ENCODE measurements at places on chromosomes 2 and 18.
A peak's percentile ranks its signal among the peaks of the same experiment; 100 is the strongest.

GRCh38 chr18:49241852-49242251, 218.6 kb downstream of the DYM start:
- DNase-seq = no peak

GRCh38 chr2:29119211-29119610, 4.0 kb downstream of the CLIP4 start:
- DNase-seq = no peak

GRCh38 chr2:71466301-71467179, 13.2 kb downstream of the DYSF start:
- no peak for DNase-seq

DNA sequence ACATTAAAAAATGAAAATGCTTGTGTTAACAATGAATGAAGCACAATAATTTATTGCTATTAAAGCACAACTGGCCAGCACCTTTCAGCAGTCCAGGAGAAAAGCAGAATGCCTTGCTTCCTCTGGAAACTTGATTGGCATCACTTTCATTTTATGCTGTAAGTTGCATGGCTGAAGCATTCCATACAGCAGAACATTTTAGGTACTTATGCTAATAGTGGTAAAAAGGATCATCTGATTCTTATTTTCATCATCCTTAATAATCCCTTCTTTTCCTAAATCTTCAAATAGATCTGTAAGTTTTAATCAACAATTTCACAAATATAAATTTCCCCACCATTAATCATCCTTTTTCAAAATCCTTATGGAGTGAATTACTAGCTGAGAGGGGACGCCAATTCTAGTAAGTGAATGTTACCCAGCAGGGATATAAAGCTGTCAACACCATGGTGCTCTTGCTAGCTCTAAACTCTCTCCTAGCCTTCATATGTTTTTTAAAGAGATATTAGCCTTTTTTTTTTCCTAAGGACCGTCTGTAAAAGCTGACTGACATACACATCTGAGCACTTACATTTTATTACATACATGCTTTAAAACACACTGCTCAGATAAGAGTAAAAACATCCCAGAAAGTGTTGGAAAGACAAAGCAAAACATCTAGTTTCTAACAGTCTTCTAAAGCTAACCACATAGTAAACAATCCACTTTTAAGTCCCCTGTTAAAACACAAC, 5.3 kb downstream of the SATB2 start:
- DNase-seq = no peak

DNA sequence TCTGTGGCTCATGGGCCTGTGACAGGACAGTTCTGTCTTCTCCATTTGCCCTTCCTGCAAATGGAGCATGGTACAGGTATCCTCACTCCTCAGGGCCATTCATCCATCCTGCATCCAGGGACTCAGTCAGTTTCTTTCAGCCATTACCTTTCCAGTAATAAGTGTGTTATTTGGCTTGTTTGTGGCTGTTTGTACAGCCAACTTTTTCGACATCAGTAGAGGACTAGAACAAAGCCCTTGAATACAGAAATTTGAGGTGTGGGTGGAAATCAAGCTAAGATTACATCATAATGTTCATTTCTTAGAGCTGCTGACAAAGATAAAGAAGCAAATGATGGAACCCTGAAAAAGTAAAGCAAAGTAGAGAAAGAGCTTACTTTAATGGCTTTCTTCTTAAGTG, 290.4 kb downstream of the PTPRM start:
- no peak for DNase-seq

- DNase-seq = no peak
These were observed 301.1 kb downstream of the ERBB4 start for GRCh38 chr2:212237350-212238095.

GRCh38 chr2:106059416-106060065, 134.6 kb downstream of the UXS1 start:
- no peak for DNase-seq

- DNase-seq = no peak
These were observed 28.6 kb upstream of the TDRD15 start for GRCh38 chr2:21095178-21095577.

GRCh38 chr2:81672516-81672915, 1368.0 kb upstream of the LRRTM1 start:
- DNase-seq = no peak

DNA sequence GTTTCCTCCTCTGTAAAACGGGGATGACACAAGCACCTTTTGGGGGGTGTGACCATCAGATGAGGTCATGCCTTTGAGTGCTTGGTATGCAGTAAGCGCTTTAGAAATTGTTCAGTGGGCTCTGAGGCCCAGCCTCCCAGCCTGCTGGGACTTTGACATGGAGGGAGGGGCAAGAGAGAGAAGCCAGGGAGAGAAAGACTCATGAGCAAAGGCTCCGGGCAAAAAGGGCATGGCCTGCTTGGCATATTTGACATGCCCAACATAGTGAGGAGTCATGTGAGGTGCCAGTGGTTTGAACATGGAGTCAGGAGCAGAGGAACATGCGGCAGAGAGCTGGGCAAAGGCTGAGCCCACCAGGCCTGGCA, 14.0 kb downstream of the TNS1 start:
- DNase-seq = no peak

GRCh38 chr2:41821167-41821566, 226.7 kb upstream of the PKDCC start:
- no peak for DNase-seq

GRCh38 chr2:237759176-237759575, 39.4 kb upstream of the RBM44 start:
- no peak for DNase-seq

- no peak for DNase-seq
These were observed 156.5 kb upstream of the LRATD1 start for GRCh38 chr2:14475994-14476393.

- DNase-seq = no peak
These were observed 25.8 kb downstream of the CAVIN2 start for GRCh38 chr2:191821078-191821477.

- no peak for DNase-seq
These were observed 269.7 kb upstream of the SLC8A1 start for GRCh38 chr2:40721595-40721994.

DNA sequence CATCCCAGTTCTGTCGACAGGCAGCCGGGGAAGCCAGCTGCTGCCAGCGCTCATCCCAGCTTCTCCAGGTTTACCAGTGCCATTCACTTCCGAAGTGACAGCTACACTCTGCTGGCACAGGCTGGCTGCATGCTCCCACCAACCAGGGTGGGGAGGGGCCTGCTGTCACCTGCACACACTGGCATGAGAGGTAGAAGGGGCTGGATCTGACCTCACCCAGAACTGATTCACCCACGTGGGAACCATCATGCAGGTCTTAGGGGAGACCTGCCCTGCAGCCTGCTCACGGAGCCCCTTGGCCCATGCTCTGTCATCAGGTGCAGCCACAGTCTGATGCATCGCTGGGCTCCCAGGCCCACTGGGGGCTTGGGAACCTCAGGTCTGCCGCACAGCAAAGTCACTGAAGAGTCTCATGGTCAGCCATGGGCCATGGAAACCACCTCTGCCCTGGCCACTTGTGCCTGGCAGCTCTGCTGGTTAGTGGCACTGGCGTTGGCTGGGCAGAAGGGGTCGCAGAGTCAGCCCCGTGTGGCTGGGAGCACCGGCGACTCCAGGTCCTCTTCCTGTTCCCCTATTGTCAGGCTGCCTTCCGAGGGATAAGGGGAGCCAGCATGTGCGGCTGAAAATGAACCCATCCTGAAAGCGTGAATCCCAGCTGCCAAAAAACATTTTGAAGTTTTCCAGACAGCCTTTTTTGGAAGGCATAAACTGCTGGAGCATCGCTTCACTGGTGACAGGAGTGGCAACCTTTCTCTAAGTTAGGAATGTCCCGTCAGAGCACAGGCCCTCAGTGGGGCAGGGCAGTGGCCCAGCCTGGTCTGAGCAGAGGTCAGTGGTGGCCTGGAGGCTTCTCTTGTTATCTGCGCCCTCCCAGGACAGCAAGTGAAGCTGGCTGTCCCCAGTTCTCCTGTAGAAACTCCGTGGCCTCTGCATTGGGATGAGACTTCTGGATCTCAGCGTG, 157.8 kb downstream of the SEPTIN10 start:
- DNase-seq = no peak

GRCh38 chr2:196166876-196167275, 4.5 kb downstream of the STK17B start:
- DNase-seq = no peak

DNA sequence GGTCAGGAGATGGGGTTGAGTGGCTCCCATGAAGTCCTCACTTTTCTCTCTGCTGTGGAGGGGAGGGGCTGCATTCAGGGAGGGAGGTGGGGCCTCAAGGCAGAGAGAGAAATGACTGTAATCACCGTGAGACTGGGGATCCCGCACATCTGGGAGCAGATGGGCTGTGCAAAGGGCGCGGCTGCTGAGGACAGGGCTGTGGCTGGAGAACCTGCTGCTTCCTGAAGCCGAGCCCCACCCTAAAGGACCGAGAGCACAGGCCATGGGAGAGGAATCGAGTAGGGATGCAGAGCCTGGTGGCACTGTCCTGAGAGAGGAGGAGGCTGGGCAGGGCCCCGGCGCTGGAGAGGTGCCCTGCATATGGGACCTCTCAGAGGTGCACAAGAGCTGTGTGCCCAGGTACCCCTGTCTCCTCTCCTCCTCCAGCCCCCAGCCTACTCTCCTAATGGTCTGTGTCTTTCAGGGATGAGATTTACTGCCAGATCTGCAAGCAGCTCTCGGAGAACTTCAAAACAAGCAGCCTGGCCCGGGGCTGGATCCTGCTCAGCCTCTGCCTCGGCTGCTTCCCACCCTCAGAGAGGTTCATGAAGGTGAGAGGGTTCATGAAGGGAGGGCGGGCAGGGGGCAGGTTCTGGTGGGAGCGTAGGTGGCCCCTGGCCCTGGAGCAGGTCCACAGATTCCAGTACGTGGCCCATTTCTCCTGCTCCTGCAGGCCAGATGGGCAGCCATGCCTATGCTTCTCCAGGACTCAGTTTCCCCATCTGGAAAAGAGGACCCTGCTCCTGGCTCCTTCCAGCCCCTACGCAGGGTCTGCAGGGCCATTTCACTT, 25.9 kb upstream of the GPR17 start:
- no peak for DNase-seq

DNA sequence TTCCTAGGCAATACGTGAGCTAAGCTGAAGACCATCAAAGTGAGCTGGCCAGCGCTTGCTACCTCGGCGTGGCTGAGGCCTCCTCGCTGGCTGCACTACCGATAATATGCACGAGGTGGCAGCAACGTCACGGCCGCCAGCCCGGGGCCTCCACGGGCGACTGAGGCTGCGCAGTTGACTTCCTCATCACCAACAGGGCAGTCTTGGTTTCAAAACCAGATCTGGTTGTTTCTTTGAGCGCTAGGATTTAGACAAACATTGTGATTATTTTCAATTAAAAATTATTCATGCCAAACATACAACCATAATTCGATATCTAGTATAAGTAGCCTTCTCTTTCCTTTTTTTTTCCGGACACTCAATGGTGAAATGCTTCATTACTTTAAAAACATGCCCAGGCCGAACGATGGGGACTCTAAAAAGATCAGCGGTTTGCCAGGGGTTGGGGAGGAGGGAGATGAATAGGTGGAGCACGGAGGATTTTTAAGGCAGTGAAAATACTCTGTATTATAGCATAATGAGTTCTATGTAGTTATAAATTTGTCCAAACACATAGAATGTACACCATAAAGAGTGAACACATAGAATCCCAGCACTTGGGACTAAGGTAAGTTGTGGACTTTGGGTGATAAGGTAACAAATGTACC, 52.0 kb downstream of the CYBRD1 start:
- peak; percentile 50 for DNase-seq

DNA sequence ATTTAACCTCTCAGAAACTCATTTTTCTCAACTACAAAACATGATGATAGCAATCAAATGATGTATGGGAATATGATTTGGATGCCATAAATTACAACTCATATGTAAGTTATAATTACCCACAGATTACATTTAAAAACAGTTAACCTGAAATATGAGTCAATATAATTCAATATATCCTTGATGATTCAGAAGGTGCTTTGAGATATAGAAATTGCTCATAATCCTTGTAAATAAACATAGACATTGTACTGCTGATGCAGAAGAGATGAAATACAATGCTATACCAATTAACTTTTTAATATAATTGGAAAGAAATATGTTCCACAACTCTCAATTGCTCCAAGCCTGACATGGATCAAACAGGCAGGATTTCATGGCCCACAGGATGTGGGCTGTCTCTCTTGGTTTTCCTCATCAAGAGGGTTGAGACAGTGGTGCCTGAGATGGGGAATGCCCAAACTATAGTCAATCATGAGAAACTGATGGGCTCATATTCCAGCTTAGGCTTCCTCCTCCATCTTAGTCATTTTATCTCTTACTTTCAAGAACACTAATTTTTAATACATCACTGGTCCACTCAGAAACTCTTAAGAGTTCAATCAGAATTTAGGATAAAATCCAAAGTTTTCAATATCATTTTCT, 49.4 kb downstream of the NCKAP5 start:
- no peak for DNase-seq

GRCh38 chr2:145736871-145737270, 1217.0 kb upstream of the ZEB2 start:
- no peak for DNase-seq

GRCh38 chr2:140067661-140068060, 1287.5 kb upstream of the NXPH2 start:
- no peak for DNase-seq

DNA sequence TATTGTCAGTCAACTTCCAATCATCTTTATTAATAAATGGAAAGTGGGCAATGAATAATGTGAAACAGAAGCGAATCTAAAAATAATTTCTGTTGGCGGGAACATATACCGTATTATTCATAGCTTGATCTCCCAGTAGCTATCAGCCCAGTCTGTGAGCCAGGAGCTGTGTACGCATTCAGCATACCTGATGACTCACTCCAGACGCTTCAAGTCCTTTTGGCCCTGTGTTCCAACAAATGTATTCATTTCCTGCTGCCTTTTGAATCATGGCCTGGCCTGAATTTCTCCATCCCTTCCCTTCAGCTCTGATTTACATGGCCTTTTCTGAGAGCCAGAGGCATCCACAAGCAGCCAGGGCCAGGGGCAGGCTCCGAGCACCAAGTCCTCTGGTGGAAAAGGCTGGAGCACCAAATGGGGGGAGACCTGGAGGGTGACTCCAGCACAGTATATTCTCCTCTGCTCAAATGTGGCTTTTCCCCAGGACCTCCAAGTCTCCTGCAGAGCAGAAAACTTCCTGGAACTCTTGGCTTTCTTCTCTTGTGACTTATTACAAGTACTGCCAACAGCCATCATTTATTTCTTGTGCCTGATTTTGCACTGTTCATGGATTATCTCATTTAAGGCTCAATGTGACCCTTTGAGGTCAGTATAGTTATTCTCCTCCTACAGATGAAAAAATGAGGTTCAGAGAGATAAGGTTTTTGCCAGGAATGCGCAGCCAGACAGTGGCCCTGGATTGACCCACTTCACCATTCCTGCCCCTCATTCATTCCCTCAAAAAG, 108.7 kb downstream of the EN1 start:
- no peak for DNase-seq

All from DMS153 (cell line).